ENCODE measurements at places on chromosomes 13 and 19. TPM values are rescaled to one million over a fixed set of nuclear protein-coding genes. Genes with fewer than 3 reads are reported as not detected.

- no peak for DNase-seq
These were observed 197.0 kb downstream of the COL4A1 start for GRCh38 chr13:110109910-110110309.

The ZNF677 gene
- 25.3 TPM for total RNA-seq

- no peak for DNase-seq
These were observed 119.0 kb upstream of the OBI1 start for GRCh38 chr13:78777976-78778375.

The FCHO1 gene
- total RNA-seq, result 4.2 TPM

The CCL25 gene
- total RNA-seq, result not detected

The AMER2 gene
- total RNA-seq, result 0.29 TPM

DNA sequence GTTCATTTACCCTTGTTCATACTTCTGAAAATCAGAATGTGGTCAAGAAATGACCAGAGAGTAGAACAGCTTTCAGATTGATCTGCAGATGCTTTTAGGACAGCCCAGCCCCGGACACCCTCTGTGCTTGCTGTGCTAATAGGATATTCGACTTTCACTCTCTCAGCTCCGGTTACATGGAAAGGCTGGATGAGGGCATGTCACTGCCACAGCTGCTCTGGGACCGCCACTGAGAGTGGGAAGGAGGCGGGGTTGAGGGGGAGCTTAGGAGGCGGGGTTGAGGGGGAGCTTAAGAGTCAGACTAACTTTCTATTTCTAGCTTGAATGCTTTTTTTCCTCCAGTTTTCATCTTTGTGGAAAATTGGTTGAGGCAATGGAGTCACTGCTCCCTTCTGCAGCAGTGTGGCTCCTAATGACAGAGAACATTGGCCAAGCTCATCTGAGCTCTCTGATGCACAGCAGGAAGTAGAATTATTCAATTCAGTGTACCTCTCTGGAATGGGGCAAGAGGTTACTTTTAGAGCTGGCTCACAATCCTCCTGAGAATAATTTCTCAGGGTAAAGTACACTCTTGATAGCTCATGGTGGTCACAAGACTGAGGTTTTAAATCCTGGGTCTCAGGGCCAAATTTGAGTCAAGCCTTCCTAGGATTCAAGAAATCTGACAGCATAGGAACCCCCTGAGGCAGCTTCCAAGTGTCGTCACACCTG is 74.6 kb upstream of the NPAS1 start:
- peak; percentile 31 for DNase-seq

DNA sequence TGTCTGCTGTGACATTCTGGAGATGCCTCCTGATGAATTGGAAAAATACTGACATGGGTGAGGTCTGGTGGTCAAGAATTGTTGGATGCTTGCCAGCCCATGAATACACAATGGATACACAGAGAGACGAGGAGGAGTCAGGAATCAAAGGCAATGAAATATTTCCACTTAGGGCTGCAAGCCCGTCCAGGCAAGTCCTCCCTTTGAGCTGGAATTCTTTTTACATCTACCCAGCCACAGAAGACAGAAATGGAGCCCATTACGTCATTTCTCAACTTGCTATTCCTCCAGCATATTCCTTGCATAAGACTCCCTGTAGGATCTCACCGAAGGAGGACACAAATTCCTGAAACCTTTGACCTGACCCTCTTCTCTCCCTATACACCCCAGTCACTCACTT is 15.7 kb upstream of the IGFL4 start:
- DNase-seq, result no peak

The SHANK1 gene
- total RNA-seq, result 0.29 TPM

DNA sequence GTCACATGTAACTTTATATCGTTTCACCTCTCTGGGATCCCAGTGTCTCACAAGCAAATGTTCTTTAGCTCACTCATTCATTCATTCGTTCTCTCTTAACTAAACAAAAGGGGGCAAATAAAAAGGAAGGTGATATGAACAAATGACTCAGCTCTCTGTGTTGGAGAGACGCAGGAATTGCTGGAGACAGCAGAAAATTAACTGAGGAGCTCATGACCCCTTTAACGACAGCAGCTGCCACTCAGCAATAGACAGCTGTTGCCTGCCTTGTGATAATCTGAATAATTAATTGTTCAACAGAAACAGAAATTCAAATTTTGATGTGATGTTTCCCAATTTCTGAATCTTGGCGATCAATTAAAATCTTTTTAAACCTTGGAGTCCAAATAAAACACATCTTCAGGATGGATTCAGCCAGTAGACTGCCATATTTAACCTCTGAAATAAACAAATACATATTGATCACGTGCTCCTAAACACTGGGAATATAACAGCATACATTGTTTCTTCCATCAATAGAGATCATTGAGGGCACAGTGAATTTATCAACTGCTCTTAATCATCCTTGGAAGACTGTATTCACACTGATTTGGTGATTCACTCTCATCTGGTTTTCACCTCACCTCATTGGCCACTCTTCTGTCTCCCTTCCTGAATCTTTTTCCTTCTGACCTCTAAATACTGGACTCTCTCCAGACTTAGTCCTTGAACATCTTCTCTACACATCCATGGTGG is 63.3 kb downstream of the MBNL2 start:
- DNase-seq, result no peak
